ENCODE measurements at places on chromosomes 6 and 20.

DNA sequence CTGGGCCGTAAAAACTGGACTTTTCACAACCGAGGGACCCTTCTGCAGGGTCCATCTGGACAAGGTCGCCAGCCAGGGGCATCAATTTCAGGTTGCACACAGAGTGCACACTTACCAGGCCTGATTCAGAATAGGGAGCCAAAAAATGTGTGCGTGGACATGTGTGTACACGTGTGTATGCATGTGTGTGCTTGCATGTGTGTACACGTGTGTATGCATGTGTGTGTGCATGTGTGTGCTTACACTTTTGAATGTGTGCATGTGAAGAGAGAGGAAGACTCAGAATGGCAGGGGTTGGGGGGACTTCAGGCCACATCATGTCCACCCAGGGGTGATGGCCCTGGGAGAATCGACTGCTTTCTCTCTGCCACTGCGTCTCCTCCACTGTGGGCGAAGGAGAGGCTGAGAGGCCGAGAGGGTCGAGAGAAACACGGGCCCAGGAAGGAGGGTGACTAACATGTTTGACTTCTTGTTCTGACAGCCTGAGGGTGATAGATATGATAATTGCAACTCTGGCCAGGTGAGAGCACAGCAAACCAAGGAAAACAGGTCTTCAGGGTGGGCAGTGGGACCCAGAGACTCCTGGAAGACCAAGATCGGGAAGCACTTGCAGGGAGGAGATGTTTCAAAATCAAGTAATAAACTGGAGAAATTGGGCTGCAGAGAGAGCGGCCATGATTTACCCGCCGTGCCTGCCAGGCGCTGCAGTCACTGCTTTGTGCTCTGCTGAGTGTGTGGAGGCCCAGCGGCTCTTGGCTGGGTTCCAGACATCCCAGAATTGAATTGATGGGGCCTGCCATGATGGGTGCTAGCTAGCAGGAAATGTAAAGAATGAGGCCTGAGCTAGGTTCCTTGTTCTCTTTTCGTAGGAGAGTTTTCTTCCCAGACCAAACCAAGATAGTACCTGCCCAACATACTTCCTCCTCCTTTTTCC lies 310.8 kb downstream of the QKI start:
- no peak for DNase-seq

DNA sequence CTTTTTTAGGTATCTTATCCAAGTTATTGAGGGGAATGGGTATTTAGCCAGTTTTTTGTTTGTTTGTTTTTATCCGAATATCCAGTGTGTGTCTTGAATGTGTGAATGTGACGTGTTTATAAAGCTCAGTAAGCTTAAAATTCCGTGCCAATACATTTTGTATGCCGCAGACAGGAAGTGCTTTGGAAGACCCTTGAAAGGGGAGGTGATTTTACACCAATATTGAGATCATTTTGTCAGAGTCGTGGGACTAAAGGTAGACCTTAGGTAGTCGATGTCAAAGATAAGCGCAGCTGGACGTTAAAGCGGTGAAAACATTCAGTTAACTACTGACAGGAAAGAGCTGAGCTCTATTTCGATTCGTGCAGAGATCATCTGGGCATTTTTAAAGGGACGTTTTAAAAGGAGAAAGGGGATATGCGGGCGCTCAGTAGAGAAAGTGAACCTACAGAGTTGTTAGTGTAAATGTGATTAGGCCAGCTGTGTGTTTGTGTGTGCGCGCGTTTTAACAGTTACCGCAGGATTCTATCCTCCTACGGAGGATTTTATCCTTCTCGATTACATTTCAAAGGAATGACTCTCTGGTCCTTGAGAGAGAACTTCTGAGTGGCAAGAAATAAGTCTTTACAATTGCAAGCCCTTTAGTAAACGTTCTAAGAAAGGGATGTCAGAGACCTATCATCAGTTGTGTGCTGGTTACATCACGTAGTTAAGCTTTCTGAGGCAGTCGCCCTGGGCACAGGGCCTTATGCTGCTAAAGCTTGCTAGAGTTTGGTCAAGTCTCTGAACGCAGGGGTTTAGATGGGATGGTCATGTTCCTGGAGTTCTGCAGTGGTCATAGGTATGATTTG lies 625 bp upstream of the ECHDC1 start:
- no peak for DNase-seq

GRCh38 chr6:24908650-24909035 lies 27.1 kb downstream of the RIPOR2 start:
- no peak for DNase-seq

DNA sequence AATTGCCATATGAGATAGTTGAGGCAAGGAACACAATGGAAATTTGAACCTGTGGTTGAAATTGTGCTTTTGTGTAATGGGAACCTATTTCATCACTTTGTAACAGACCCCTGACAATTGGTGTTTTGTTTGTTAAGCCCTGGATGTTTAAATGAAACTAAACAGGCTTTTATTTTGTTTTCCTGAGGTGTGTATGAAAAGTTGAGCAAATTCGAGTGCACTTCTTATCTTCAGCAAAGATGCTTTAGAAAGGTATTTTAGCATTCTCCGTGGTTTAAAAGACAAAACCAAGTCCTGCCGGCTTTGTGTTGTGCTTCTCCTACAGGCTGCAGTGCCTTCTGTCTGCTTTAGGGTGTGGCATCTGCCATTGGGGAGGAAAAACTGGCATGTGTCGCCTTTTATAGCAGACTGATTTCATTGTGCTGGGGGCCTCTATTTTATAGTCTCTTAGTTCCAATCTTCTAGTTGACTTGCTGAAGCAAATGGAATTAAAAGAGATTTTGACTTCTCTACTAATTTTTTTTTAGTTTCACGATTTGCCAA lies 2.2 kb upstream of the ARID1B start:
- no peak for DNase-seq

- DNase-seq: no peak
Measured at GRCh38 chr6:133595111-133595761, 293.7 kb upstream of the TCF21 start.
